ENCODE measurements at places on chromosomes 1 and 21.

- peak; percentile 48 for DNase-seq
Observed at GRCh38 chr1:168803806-168804510, 75.0 kb upstream of the DPT start.

DNA sequence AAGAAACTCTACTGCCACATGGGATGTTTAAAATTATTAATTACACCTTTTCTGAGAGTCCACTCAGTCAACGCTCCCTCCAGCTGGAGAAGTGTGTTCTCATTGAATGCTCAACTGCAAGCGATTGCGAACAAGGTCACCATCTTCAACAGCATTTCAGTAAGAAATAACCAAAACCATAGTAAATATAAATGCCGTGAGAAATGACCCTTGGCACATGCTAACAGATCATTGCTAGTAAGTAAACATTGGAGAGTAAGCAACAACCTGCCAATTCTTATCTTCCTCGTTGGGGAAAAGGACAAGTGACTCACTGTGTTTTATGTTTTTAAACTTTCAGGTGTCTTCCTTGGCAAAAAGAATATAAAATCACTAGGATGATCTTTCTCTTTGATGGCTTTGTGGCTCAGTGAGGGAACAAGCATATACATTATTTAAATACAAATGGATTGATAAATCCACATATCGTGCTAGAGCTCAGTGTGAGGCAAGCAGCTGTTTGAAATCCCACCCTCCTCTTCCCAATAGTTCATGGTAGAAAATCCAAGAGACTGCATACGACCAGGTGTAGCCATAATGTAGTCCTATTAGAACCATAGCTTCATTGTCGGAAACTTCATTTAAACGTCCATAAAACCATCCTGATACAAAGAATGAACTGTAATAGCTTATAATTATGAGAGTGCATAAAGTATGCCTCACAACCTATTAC lies 214.6 kb downstream of the GRIK1 start:
- no peak for DNase-seq

DNA sequence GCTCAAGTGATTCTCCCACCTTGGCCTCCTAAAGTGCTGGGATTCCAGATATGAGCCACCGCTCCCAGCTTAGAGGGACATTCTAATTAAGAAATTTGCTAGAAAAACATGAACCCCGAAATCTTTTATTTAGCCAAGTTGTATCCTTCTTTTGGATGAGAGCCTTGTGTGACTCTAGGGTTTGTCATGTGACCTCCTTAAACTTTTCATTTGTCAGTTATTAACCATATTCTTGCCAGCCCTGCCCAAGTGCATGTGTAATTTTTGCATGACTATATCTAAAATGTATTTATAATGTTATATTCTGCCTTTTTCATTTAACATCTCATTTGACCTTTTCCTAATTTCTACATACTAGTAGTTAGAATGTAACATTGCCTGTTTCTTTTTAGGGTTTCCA lies 1.9 kb downstream of the UTP25 start:
- no peak for DNase-seq

DNA sequence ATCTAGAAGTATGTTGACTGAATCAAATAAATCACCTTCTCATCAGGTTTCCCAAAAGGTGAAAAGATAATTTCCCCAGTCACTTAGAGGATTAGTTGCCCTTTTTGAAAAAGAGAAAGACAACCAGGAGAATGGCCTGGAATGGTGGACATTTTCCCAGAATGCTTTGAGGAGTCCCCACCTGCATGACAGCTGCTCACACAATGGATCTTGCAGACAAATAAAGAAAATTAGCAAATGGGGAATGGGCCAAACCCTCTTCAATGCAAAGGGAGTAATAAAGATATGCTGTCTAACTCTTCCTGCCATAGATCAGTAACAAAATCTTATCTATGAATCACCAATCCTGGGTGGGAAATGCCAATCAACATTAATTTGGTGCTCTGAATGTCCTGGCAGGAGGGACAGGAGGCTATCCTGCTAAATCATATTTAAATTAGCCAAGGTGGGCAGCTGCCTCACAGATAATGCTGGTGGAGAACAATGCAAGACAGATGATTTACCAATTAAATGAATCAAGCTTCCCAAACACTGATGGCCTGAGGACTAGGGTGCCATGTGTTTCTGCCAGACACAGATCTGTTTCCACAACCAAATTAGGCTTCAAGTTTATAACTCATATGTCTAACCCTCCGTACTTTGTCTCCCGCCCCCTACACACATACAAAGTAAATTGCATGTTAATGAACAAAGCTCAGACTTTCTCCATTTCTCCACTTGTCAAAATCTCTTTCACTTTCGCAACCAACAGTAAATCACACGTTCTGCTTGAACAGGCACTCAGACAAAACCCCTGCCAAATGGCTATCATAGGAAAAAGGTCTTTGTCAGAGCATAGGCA lies 488.0 kb upstream of the PLXNA2 start:
- no peak for DNase-seq

- DNase-seq: peak; percentile 89
Observed at GRCh38 chr1:119631433-119632102, 16.5 kb downstream of the ZNF697 start.

DNA sequence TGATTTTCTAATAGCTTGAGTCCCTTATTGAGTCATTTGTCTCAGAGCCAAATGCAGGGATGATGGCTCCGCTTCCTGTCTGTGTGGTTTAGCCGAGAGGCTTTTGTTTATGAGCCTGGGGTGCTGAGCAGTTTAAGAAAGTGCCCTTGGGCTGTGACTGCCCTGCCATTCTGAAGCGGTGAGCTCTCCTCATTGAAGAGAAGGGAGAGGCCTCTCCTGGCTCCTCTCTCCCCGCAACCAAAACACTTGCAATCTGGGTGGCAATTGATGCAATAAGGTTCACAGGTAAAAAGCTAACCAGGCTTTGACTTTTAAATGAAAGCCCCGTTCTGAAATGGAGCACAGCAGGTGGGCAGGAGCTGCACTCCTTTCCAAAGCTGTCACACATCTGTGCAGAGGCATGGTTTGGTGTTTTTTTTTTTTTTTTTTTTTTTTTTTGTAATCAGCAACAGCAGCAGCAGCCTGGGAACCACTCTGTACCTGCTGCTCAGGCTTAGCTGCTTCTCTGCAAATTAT lies 403.7 kb downstream of the SIPA1L2 start:
- DNase-seq: peak; percentile 75

DNA sequence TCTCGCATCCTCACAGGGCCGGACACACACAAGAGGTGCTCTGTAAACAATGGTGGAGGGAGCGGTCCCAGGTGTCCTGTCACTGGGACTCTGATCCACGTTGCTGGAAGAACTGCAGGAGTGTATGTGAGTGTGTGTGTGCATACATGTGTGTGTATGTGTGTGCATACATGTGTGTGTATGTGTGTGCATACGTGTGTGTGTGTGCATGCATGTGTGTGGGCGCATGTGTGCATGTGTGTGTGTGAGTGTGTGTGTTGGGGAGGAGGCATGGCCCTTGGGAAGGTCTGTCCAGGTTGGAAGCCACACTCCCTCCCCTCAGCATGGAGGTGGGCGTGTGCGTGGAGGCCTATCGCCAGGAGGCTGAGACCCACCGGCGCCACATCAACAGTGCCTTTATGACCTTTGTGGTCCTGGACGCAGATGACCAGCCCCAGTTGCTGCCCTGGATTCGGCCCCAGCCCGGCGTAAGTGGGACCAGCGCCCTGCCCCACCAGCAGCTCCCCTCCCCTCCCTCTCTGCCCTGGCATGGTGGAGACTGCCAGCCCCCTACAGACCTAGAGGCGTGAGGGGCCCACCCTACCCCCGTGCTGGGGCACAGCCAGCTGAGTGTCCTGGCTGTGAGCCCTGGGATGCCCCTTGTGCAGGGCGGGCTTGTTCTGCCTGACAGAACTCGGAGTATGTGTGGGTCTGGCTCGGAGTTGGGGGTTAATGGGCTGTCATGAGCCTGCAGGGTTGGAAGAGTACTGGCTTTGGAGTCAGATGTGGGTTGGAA lies 22.2 kb downstream of the FAM151A start:
- no peak for DNase-seq
